ENCODE measurements at places on chromosomes 1 and 21.

- DNase-seq, result no peak
Observed at GRCh38 chr1:35470977-35471613, 86.1 kb downstream of the KIAA0319L start.

DNA sequence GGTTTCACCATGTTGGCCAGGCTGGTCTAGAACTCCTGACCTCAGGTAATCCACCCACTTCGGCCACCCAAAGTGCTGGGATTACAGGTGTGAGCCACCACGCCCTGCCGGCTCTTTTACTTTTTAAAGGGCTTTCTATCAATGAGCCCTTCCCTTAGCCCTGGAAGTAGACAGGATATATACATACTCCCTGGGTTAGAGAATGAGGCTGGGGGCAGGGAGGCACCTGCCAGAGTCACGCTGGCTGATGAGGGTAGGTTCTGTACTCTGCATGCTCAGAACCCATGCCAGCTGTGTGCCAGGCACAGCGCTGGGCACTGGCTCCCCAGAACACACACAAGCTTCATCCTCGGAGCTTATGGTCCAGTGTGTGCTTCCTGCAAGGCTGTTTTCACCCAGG, 113.6 kb upstream of the IPO9 start:
- DNase-seq, result no peak

DNA sequence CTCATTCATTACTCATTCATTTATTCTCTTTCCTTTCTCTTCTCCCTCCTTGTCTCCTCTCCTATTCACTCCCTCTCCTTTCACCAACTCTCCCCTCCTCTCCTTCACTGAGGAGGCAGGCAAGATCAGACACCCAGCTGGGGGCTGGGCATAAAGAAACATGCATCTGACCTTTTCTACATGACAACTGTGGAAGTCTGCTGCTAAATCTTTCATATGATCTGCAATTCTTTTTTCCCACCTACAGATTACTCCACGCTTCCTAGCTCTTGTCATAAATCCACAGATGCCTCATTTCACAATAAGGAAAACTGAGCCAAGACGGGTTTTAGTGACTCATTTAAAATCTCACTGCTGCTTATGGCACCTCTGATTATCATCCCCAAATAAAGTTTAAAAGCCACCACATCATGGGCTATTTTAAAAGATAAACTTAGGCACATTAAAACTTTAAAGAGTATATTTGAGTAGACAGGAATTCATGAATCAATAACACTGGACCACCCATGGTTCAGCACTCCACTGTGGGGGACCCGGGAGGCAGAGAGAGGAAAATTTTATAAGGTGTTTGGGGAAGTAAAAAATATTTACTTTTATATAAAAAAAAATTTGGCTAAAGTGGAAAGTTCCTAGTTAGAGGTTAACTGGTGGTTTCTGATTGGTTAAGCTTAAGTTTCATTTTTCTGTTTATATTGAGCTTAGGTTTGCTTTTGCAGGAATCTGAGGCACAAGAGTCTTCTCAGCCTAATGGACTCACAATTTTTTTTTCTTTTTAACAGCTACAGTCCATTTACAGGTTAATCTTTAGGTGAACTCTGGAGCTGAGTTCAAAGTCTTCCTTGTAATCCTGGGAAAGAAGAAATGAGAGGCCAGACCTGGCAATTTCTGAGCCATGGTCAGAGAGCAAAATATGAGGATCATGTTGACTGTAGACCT, 55.8 kb upstream of the DNAH14 start:
- DNase-seq, result peak; percentile 72

GRCh38 chr1:201144701-201145100, 9.6 kb downstream of the TMEM9 start:
- no peak for DNase-seq

DNA sequence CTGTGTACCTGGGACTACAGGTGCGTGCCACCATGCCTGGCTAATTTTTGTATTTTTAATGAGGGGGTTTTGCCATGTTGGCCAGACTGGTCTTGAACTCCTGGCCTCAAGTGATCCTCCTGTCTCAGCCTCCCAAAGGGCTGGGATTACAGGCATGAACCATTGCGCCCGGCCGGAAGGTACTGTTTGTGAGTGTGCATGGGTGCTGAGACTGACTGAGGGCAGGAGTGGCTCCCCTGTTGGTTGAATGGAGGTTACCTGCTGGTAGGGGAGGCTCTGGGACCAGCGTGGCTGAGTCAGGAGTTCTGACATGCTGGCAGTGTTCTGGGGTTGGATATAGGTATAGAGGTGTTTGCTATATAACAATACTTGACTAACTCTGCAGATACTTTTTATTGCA, 10.4 kb downstream of the PRMT2 start:
- no peak for DNase-seq

GRCh38 chr1:245279346-245279745, 124.6 kb downstream of the KIF26B start:
- DNase-seq, result no peak

- no peak for DNase-seq
Observed at GRCh38 chr1:186207391-186208085, 167.5 kb downstream of the TPR start.

- DNase-seq, result no peak
Observed at GRCh38 chr1:243477731-243478290, 222.0 kb downstream of the SDCCAG8 start.

GRCh38 chr1:16720351-16721223, 19.7 kb upstream of the RNU1-4 start:
- DNase-seq, result peak; percentile 7

DNA sequence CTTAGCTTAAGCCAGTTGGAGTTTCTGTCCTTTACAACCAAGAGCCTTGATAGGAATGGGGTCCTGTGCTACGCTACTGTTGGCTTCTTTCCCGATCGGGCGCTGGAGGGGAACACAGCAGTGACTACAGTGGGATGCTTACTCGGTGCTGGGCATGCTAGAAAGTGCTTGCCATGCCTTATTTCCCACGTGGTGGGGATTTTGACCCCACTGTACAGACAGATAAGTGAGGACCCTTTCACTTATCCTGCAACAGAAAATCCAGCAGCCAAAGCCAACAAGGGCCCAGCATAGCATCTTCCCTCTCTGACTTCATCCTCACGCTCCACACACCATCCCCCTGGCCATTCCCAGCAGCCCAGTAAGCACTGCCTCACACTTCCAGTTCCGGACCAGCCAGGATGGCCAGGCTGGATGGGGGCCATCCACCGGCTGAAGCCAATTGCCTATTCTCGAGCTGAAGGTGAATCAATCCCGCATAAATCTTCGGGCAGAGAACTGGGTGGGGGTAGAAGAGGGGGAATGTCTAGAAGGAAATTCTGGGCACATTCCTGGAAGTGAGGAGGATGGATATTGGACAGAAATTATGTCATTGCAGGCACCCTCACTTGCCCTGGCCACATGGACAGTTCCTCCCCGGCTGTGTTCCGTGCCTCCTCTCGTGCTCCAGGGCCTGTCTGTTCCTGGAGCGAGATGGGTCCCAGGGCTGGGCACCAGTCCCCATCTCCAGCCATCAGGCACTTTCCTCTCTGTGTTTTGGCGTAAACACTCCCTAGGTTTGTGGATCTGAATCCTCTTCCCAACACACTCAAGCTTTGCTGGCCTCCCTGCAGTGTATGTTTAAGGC, 2.0 kb upstream of the ABCG1 start:
- DNase-seq, result no peak

DNA sequence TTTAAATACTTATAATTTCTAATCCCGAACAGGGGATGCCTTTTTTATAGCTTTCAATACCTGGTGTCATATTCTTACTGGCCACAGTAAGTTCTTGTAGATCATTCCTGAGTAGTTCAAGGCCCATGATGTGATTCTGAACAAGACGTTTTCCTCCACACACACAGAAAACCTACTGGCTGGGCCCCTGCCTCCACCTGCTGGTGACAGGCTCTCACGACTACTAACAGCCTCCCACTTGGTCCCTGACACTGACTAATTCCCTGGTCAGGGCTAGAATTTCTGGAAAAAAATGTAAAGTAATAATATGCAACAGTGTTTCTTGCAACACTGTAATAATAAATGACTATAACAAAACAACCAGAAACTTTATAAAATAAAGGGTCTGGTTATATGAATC, 50.4 kb upstream of the RIPK4 start:
- peak; percentile 75 for DNase-seq

DNA sequence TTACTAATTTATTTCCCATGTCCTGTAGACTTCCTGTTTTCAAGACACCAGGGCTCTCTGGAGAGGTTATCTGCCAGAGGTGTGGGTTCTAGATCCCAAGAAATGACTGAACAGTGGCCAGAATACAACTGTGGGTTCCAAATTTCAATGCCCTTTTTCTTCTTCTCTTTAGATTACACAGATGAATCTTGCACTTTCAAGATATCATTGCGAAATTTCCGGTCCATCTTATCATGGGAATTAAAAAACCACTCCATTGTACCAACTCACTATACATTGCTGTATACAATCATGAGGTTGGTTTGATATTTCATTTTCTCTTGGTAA, 15.0 kb downstream of the IFNAR2 start:
- no peak for DNase-seq

- no peak for DNase-seq
Observed at GRCh38 chr1:113749402-113749801, 9.9 kb downstream of the PHTF1 start.

GRCh38 chr1:26723013-26723991, 27.5 kb downstream of the ARID1A start:
- DNase-seq, result peak; percentile 96

DNA sequence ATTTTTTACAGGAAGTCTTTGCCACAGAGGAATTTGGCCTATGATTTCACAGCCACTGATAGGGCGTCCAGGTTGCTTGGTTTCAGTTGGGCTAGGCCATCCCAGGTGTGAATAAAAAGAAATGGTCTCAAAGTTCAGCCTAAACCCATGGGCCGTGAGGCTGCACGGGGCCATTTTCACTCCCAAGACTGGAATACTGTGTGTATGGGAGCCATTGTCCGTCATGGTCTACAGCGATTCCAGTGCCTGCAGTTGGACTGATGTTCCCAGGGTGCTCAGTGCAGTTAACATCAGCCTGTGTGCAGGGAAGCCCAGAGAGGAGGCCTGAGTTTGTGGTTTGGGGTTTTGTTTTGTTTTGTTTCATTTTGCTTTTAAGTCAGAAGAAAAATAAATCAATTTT, 133.2 kb downstream of the ADSS2 start:
- peak; percentile 16 for DNase-seq

GRCh38 chr1:53377438-53377841, 49.6 kb upstream of the LRP8 start:
- no peak for DNase-seq

DNA sequence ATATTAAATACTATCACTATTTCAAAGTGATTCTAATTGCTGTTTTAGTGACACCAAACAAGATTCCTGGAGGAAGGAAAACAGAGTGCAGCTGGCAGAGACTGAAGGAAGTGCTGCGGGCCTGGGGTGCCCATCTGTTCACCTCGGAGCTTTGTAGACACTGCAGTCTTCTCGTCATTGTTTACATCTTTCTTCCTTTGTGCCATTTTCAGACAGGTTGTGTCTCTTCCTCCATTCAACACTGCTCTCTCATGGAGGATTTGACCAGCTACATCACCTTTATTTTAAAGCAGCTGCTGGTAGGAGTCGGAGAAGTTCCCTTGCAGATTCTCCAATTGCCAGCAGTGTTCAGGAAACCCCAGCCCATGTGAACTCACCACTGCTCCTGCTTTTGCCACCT, 37.3 kb downstream of the ABCA4 start:
- no peak for DNase-seq

DNA sequence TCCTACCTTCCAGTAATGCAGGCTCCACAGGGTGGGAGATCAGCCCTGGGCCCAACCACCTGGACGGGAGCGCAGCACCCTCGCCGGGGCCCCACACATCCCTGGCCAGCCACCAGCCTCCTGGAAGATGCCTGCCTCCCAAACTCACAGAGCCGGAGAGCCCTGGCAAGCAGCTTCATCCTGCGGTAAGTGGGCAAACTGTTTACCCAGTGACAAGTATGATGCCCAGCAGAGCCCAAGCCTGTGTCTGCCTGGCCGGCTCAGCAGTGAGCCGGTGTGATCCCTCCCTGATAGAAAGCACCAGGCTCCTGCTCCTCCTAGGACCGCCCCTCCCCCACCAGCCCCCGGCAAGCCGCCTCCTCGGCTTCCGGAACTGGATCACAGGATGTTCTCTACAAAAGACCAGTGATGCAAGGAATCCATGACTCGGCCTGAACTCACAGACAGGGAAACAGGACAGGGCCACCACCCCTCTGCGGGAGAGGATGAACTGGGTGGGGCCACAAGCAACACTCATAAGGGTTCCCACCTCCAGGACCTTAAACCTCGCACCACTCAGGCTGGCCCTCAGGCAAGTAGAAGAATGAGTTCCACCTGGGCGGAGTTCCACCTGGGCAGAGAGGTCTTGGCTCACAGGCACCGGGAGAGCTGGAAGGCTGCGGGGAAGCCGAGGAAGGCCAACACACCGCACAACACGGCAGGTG, 7.9 kb downstream of the ACOT7 start:
- peak; percentile 83 for DNase-seq

DNA sequence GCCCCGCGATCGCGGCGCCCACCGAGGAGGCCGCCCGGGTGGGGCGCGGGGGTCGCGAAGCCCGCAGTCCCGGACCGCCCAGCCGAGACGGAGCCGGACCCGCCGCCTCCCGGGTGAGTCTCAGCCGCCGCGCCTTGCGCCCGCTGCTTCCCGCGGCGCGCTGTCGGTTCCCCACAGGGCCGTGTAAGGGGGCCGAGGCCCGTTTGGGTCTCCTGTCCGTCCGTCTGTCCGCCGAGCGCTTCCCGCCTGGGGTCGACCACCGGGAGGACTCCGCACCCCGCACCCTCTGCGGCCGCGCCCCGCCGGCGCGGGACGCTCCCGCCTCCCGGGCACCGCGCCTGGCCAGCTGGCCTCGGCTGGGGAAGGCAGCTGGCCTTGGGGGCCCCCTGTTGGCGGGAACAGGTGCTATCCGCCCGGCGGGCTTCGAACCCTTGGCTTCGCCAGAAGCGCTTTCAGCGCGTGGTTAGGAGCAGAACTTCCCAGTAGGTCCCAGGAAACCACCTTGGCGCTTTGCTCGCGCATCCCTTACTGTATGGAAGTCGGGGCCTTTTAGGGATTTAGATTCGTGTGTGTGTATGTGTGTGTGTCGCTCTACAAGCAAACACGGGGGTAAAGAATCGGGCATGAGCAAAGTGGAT, 414 bp downstream of the TMEM51 start:
- peak; percentile 29 for DNase-seq

GRCh38 chr1:4880626-4881025, 226.2 kb downstream of the AJAP1 start:
- DNase-seq, result no peak

DNA sequence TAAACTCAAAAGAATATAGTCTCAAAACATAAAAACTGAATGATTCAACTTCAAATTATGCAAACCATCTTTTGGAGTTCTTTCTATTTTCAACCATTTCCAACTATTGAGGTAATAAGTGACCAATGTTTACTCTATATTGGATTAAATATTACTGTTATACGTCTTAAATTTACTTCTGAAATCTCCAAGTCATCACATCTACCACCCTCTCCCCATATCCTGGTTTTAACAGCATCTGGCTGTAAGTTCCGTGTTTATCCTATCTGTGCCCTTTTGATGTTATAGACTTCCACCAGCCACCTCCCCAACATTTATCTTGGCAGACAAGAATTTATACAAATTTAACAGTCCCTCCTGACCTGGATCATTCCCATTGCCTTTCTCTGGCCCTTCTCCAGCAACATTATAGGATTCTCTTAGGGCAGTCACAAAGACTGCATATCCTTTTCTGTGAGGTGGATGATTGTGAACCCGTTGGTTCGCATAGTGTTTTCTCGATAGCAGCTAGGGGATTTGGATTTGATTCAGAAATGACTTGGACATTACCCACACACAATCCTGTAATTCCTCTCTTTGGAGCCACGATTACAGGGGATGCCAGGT, 313.4 kb upstream of the FMN2 start:
- no peak for DNase-seq

- DNase-seq, result no peak
Observed at GRCh38 chr1:182192966-182193365, 131.5 kb upstream of the ZNF648 start.

Measured in H4 (cell line).